ENCODE measurements at places on chromosomes 3 and 15. TPM values are rescaled to one million over a fixed set of nuclear protein-coding genes. Genes with fewer than 3 reads are reported as not detected.

The TMEM108 gene
- total RNA-seq, result not detected

The GPR27 gene
- 2.1 TPM for total RNA-seq

The SKOR1 gene
- total RNA-seq, result 0.02 TPM

The KBTBD13 gene
- total RNA-seq, result not detected

The LRRK1 gene
- total RNA-seq, result 15.3 TPM

The KIF7 gene
- total RNA-seq, result 5.7 TPM
